ENCODE measurements at places on chromosomes 1 and 21.

DNA sequence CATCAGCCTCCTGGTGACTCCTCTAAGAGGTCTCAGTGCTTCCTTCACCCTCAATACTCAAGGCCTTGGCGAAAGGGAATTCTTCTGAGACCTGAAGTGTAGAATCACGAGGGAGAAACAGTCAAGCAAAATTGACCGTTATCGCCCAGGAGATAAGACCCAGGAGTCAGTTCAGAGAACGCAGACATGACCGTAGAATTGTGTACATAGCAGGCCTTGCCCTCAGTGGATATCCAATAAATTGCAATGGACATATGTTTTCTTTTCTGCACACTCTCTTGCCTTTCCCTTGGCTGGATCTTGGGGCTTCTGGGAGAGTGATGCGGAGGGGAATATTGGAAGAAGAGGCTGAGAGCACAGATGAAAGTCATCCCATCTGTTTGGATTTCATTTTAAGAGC lies 15.7 kb upstream of the ETS2 start:
- no peak for DNase-seq

DNA sequence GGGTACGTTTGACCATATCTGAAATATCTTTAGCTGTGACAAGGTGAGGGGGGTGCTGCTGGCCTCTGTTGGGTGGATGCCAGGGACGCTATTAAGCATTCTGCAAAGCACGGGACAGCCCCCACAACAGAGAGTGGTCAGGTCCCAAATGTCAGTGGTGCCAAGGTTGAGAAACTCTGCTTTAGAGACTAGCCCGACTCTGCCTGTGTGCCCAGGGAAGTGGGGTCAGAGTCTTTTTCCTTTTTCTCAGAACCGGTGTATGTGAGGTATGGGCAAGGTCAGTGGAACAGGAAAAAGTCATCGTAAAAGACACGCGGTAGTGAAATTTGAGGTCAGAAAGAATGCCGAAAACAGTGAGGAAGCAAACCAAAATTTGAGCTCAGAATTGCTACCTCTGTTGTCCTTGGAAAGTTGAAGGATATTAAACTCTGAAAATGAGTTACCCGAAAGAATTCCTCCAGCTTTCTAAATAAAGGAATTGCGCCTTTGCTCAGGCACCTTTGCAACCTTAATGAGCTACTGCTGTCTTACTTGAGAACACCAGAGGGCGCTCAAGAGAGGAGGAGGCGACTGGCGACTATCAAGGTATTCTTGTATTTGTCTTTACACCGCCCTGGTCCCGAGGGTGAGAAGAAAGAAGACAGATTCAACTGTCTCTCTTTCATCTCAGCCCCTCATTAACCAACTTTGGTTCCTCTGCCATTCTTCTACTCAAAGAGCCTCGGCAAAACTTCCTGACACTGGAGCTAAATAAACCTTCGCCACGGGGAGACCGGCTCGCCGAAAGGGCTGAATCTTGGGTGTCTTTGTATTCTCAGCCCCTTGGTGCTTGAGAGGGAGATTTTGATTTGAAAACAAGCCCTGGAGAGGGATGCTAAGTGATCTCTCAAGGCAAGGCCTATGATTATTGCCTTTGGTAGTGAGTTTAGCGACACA lies 85.4 kb upstream of the OLIG2 start:
- peak; percentile 62 for DNase-seq

GRCh38 chr21:15841856-15842564 lies 112.2 kb downstream of the USP25 start:
- no peak for DNase-seq

DNA sequence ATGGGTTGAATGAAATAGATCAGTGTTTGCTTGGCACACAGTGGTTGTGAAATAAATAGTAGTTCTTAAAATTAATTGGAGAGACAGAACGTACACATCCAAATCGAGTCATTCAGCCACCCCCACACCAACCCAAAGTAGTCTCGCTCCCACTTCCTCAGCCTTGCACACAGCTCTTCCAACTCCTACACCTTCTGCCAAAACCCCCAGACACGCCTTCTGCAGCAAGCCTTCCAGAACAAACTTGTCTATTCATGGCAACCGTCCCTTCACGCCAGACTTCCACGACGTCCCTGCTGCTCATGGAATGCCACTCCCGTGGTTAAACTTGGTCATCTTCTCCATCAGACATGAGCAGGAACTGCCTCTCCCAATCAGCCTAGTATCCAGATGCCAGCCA lies 37.5 kb upstream of the RD3 start:
- DNase-seq = no peak

DNA sequence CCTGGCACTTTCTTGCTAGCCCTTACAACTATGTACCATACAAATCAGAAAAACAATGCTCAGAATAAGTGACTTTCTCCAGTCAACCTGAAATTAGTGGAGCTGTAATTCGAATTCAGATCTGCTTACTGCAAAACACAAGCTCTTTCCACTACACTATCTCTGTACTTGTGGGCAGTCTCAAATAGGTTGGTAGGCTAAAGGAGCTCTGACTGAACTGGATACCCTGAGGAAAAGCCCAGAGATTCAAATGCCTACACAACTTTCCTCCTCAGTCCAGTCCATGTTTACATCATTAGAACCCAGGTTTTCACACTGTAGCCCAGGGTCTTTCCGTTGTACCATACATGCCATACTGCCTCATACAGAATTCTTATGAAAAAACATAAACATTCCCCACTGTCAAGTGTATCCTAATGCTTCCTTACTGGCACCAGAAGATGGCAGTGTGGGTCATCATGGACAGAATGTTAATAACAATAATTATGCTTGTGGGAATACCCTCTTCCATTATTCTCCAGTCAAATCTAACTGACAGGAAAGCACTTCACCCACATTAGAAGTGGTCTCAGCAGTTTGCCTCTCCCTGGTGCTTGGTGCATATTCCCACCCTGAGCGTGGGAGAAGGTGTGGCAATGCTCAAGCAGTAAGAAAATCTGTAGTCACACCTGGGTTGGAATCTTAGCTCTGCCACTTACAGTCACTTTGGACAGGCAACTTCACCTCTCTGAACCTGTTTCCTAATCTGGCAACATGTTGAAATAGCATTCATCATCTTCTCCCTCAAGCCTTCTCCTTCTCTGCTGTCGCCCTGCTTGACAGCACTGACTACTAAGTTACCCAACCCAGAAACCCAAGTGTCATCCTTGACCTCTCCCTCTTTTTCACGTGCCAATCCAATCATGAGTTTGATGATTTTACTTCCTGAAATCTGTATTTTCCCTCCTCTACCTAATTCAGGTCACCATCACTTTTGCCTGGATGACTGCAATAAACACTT lies 14.4 kb upstream of the ZFYVE9 start:
- DNase-seq = peak; percentile 45

GRCh38 chr1:28147264-28148094 lies 29.0 kb downstream of the PTAFR start:
- no peak for DNase-seq

DNA sequence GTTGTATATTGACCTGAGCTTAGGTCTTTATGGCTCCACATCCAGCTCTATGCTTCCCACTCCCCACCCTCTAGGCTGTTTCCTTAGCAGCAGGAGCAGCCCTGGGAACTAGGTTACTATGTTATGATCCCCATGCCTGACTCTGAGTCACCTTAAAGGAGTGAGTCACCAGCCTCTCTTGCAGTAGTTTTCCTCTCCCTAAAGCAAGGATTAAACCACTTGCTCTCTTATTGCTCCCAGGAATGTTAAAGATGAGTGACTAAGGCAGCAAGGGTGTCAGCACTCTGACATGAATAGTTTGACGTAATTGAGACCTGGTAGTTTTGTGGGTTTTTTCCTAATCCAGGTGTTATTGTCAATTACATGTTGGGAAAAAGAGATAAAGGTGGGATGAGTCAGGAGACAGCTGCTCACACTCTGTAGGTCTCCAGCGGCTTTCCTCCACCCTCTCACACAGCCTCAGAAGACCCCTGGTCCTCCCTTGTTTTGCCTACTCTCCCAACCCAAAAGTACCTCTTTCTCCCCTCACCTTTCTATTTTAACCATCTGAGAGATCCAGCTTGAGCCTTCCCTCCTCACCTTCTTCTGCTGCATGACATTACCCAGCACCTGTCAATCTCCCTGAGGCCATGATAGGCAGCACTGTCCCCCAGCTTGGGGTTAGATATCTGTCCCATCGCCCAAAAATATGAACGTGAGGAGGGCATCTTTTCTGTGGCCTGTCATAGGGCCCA lies 369.1 kb upstream of the VAMP3 start:
- no peak for DNase-seq

- DNase-seq = no peak
Observed at GRCh38 chr1:45443580-45444446, 47.1 kb downstream of the TESK2 start.

All from CD4-positive, alpha-beta T cell treated with Interleukin-10 for 1 hour (primary cell).